ENCODE measurements at places on chromosomes 5 and 9. TPM values are rescaled to one million over a fixed set of nuclear protein-coding genes. Genes with fewer than 3 reads are reported as not detected.
A peak's percentile ranks its signal among the peaks of the same experiment; 100 is the strongest.

DNA sequence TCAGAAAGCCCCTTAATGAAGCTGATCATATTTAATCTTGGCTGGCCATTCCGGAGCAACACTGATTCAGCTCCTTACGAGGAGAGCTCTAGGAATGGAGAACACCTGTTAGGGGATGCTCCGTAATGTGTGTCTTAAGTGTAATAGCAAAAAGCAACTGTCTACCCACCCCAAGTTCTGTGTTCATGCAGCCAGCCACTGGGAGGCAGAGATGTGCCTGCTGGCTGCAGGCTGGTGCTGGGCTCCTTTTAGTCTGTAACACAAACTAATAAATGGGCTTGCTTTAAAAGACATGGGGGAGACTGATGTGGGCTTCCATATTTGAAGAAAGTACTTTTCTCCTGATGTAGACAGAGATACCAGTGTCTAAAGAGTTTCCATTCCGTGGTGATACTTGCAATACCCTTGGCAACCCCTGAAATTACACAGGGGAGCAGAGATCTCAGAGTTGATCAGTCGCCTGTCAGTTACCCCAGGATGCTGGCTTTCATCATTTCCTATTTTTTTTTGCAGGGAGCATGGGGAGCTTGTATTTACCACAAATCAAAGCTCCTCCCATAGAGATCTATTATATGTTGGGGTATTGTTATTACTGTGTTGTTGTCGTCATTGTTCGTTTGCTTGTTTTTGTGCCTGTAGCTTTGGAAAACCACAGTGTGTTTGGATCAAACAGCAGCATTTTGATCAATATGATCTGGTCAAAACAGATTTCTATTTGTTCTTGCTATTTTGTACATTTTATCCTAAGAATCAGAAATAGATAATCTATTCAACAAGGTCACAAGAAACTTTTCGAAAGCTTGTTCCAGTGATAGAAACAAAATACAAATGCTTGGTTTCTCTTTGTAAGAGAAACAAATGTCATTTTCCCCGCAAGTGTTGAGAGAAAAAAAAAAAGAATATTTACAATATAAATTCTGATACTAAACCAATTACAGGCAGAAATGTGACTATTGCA, 65.8 kb downstream of the MTX3 start:
- DNase-seq, result peak; percentile 18

Gene PCDHGB1
- 2.5 TPM for total RNA-seq

GRCh38 chr9:94697972-94698581, 28.4 kb upstream of the AOPEP start:
- DNase-seq, result peak; percentile 22

Gene IFNB1
- not detected for total RNA-seq

Gene BARHL1
- not detected for total RNA-seq

- DNase-seq, result peak; percentile 73
These were observed 105.2 kb downstream of the GNAQ start for GRCh38 chr9:77926371-77926878.

GRCh38 chr9:1960342-1961042, 54.7 kb upstream of the SMARCA2 start:
- DNase-seq, result no peak

GRCh38 chr5:77182367-77182766, 28.1 kb upstream of the PDE8B start:
- DNase-seq, result no peak

Measured in HFFc6 (cell line).